ENCODE measurements at places on chromosomes 5 and 9.
A peak's percentile ranks its signal among the peaks of the same experiment; 100 is the strongest.

DNA sequence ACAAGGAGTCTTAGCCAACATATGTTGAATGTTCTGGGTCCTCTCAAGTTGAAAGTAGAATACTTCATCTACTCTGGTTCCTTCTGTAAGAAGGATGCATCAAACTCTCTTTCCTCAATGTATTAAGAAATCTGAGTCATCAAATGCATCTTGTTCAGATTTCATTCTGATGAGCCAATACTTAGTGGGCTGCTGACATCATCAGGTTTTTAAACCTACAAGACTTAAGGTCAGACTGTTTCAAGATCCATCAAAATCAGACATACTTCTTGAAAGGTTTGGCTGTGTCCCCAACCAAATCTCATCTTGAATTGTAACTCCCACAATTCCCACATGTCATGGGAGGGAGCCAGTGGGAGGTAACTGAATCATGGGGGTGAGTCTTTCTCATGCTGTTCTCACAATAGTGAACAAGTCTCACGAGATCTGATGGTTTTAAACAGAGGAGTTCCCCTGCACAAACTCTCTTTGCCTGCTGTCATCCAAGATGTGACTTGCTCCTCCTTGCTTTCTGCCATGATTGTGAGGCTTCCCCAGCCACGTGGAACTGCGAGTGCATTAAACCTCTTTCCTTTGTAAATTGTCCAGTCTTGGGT lies 168.8 kb downstream of the RAPGEF6 start:
- peak; percentile 91 for DNase-seq

DNA sequence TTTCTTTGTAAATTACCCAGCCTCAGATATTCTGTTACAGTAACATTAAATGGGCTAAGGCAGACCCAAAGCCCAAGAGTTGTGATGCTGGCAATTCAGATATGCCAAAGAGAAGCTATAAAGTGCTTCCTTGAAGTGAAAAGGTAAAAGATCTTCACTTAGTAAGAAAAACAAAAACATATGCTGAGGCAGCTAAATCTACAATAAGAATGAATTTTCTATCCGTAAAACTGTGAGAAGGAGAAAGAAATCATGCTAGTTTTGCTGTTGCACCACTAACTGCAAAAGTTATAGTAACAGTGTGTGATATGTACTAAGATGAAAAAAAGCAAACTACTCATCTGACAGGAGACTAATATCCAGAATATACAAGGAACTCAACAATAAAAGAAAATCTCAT lies 39.9 kb downstream of the FAM114A2 start:
- DNase-seq, result no peak

- no peak for DNase-seq
These were observed 48.3 kb upstream of the SPATA31E1 start for GRCh38 chr9:87834357-87834756.

- no peak for DNase-seq
These were observed 142.8 kb upstream of the ALDH1B1 start for GRCh38 chr9:38249587-38250210.

GRCh38 chr9:137545123-137545522 lies 5.1 kb downstream of the PNPLA7 start:
- DNase-seq, result no peak

GRCh38 chr5:178279723-178280438 lies 47.3 kb upstream of the PHYKPL start:
- peak; percentile 24 for DNase-seq

Data from bronchial epithelial cell (primary cell).